NCI-H2227 treated with DMSO at 0.1 percent for 48 hours (cell line): ENCODE measurements at places on chromosomes 6 and 20.

GRCh38 chr20:57287007-57287880 lies 20.8 kb upstream of the BMP7 start:
- no peak for DNase-seq

GRCh38 chr6:144928847-144929246 lies 643.7 kb downstream of the UTRN start:
- no peak for DNase-seq

DNA sequence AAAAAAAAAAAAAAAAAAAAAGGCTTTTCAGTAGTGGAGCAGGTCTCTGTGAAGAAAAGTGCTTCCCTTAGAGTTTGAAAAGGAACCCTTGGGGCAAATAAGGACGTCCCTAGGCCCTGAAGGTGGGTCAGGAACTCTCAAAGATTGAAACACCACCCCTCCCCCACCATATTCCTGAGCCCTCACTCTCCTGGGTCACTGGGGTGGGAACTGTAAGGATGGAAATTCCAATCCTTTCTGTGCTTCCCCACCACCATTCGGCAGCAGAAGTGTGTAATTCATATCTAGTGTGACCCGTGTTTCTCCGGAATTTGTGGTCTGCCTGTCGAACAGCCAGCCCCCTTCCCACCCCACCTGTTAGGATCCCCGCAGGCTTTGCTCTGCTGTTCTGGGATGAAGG lies 12.3 kb downstream of the CDYL start:
- DNase-seq = no peak

DNA sequence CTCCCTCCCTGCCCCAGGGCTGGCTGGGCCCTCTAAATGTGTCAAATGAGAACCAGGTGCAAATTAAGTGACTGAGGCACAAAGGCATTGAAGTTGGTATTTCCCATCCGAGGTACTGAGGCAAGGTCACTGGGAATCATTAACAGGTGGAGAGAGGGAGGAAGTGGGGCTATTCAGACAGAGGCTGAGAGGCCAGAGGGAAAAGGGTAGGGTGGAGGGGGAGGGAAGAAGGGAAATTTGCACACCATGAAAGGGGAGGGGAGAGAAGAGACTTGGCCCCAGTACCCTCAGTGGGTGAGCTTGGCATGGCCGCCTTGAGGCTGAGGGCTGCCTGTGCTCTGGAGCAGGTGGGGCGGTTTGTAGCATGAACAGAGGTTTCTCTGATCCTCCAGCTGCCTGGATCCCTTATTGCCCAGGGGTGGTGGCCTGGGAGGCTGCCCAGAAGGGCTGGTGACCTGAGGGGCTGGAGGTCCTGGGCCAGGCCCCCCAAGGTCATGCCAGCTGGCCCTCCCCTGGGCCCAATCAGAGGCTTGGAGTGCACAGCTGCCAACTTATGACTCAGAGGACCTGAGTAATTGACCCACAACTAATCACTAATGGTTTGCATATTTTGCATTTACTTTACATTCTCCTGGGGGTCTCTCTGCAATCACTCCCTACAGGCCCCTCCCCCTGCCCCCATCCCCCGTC lies 40.3 kb upstream of the ZFAND3 start:
- no peak for DNase-seq

- no peak for DNase-seq
These were observed 20.5 kb downstream of the ID4 start for GRCh38 chr6:19857703-19858102.
